WTC11 (cell line): ENCODE measurements at places on chromosomes 7 and 10. TPM values are rescaled to one million over a fixed set of nuclear protein-coding genes. Genes with fewer than 3 reads are reported as not detected.

DNA sequence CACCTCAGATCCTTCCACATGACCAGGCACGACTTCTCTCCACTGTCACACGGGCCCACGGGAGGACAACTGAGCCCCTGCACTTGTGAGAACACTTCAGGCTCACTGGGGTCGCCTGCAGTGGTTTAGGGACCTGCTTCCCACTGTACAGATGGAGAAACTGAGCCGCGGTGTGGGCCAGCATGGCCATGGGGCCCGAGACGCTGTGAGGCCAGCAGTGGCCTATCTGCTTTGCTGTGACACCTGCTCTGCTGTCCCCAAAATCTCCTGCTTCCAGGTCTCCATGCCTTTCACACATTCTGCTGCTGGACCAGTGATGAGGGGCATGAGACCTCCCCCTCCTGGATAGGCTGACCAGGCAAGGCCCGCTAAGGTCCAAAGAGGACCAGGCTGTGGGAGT lies 75.8 kb upstream of the PAX2 start:
- peaks cover 60% of the 10 kb centered on the region for H3K27me3 ChIP-seq
- H3K27ac ChIP-seq: no peak overlapping the region
- H3K4me3 ChIP-seq: no peak overlapping the region
- H3K4me1 ChIP-seq: peaks cover 28% of the 10 kb centered on the region
- no peaks in the 10 kb centered on the region for H3K36me3 ChIP-seq
- DNase-seq: no peak

GRCh38 chr7:39421661-39422060 lies 144.5 kb upstream of the YAE1 start:
- H3K36me3 ChIP-seq: no peaks in the 10 kb centered on the region
- no peaks in the 10 kb centered on the region for H3K27me3 ChIP-seq

DNA sequence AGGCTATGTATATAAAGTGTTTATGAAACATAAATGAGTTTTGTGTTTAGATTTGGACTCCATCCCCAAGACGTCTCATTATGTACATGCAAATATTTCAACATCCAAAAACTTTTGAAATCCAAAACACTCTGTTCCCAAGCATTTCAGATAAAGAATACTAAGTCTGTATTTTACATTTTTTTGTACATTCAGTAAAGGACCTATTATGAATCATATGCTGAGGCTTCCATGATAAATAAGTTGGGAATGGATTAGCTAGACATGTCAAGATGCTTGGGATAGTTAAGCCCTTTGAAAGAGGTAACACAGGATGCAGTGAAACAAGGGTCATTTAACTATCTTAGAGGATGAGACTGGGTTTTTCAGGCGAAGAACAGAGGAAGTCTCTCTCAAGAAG lies 262.9 kb downstream of the SNX13 start:
- no peaks in the 10 kb centered on the region for H3K36me3 ChIP-seq
- H3K27ac ChIP-seq: no peak overlapping the region
- no peak overlapping the region for H3K4me3 ChIP-seq
- no peaks in the 10 kb centered on the region for H3K27me3 ChIP-seq
- peaks cover 12% of the 10 kb centered on the region for H3K4me1 ChIP-seq

The AKR1C8 gene
- total RNA-seq: not detected in 3 replicates

The TUBB8 gene
- total RNA-seq: 2.3 to 2.6 TPM (median 2.4 TPM) in 3 replicates
